ENCODE measurements at places on chromosomes 5 and 9.
A peak's percentile ranks its signal among the peaks of the same experiment; 100 is the strongest.

- no peak for DNase-seq
Observed at GRCh38 chr5:133225671-133226152, 173.9 kb downstream of the HSPA4 start.

DNA sequence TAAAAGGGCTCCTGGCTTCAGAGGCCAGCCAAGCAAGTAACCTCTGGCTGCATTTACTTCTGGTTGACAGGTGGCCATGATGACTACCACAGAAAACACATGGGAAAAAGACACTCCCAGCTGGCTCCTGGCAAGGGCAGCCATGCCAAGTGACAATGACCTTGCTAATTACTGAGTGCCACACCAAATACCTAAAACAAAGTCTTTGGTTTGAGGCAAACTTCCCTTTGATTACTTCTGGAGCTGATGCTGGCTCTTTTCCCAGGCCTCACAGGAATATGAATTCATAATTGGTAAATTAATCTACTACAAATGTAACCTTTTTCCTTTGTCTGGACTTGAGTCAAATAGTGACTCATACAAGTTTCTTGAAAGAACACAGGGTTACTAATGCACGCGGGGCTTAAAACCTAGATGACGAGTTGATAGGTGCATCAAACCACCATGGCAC, 61.0 kb downstream of the LPAR1 start:
- DNase-seq: peak; percentile 21

GRCh38 chr5:98933445-98934072, 4.8 kb upstream of the CHD1 start:
- DNase-seq: no peak

DNA sequence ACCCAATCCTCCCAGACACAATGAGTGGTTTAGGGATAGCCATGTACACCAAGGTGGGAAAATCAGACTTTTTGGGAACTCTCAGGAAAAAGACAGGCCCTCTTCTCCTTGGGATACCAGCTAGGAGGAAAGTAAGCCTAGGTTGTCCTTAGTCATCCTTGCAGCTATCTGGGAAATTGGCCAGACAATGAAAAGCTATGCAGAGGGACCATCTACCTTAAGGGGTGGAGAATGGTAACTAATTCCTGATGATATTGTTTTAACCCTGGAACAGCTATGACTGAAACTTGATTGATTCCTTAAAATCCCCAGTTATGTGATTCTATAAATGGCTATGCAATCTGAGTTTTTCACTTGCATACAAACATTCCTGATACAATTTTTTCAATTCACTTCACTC, 88.9 kb upstream of the BNC2 start:
- DNase-seq: no peak

All from right lung (tissue), 10 donors.